ENCODE measurements at places on chromosomes 2 and 18.

GRCh38 chr2:16275661-16276060, 335.3 kb downstream of the MYCN start:
- DNase-seq, result no peak

GRCh38 chr2:134772493-134773169, 53.8 kb upstream of the TMEM163 start:
- no peak for DNase-seq

DNA sequence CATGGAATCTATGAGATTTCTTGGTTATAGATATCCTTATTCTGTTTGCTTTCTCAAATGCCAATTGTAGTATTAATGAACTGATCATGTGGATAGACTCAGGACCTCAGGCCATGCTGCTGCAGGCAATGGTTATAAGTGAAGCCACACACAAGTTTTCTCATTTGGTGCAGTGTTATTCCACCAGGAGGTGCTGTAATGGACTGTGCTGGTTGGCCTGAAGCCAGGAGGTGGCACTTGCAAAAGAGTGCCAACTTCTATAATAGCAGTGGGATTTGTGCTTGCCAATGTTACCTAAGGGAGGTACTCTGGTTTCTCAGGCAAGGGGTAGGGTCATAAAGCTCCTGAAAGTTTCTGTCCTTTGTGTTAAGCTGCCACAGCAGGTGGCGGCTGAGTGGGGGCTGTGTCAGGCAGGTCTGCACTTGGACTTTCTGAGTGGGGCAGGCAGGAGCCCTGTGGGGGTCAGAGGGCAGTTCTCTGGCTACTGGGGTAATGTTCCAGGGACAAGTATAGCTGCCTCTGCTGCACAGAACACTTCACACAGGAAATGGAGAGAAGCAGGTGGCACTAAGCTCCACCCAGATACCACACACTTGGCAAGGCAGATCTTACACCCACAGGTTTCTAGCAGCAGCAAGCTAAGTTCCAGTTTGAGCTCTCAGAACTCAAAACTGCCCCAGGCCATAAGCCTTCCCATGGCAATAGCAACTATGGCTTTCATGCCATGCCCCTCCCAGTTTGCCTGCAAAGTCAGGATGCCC, 352.6 kb upstream of the CWC22 start:
- DNase-seq, result no peak

GRCh38 chr2:152367547-152368390, 32.8 kb downstream of the FMNL2 start:
- DNase-seq, result no peak

DNA sequence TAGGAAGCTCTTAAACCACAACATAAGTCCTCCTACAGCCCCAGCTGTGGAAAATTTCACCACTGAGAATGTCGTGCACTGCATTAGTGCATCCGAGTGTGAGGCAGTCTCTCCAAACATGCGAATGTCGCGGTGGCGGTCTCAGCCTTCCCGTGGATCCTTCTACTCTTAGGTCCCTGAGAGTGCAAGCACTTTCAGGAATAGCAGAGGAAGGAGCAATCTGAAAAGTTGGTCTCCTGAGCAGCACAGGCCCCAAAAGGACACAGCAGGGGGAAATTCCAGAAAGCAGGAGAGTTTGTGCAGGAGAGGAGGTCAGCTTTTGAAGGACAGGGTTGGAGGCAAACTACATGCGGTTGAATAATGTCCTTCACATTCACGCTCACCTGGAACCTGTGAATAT, 440.5 kb upstream of the SMIM21 start:
- no peak for DNase-seq

DNA sequence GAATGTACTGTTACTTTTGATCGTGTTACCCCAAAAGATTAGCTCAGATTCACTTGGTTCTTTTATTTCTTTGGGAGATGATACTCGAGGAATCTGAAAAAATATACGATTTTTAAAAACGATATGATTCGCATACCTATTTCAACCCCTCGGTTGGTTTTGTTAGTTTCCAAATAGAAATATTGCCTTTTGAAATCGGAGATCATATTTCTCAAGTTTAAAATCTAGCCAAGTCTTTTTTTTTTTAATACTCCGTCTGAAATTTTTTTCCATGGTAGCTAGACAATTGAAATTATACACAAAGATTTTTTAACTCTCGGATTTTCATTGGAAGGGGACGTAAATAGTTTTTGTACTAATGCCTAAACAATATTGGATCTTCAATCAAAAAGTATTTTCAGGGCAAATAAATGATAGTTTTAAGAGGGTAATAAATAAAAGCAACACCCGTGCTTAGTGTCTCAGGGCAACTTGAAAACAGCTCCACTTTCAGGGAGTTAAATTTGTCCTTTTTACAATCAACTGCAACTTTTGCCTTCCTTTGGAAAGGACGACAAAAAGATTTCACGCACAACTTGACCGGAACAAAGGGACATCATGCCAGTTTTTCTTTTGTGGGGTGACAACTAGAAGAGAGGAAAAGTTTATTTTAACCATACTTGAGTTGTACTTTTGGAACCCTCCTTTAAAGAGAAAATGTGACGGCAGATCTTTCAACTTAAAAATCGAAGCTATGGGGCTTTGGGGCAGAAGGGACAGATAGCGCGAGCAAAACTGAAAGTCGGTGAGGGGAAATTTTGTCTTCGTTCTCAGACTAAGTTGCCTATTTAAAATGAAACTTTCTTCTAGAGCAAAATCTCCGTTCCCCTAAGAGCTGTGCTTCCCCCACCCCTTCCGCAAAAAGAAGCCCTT, 5.8 kb upstream of the ONECUT2 start:
- DNase-seq, result no peak

DNA sequence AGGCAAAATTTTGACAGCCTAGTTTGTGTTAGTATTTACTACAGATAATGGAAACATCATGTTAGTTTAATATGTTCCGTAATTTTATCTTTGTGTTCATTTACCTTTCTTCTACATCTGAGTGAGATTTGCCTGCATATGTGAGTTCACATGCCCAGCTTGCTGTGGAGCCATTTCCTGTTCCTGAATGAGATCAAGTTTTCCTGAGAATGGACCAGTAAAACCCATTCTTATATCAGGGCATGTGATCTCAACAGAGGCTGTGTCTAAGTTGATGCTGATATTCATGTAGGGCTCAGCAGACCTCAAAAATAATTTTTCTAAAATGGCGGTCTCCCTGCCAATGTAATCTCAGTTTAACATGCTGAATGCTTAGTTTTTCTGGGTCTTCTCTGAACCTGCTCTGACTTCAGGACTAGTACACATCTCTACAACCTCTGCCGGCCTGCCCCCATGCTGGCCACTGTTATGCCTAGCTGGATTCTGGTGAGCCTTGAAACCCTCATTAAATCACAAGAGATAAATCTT, 1.0 kb downstream of the IL1A start:
- DNase-seq, result no peak

GRCh38 chr2:28320371-28320770, 72.3 kb upstream of the FOSL2 start:
- DNase-seq, result no peak

- no peak for DNase-seq
These were observed 1.3 kb upstream of the TGFBRAP1 start for GRCh38 chr2:105330681-105331375.

GRCh38 chr2:40886100-40886499, 434.2 kb upstream of the SLC8A1 start:
- no peak for DNase-seq

- no peak for DNase-seq
These were observed 240.7 kb downstream of the KLHL29 start for GRCh38 chr2:23625726-23626125.

GRCh38 chr2:102788885-102789260, 27.0 kb downstream of the TMEM182 start:
- no peak for DNase-seq

- DNase-seq, result no peak
These were observed 344.5 kb upstream of the ATP5MC3 start for GRCh38 chr2:175525975-175526374.

GRCh38 chr18:59067873-59068272, 71.8 kb upstream of the SEC11C start:
- DNase-seq, result no peak

- DNase-seq, result no peak
These were observed 16.3 kb downstream of the PER2 start for GRCh38 chr2:238272156-238272555.

All from CD4-positive, alpha-beta T cell treated with Interferon gamma for 1 hour (primary cell).